MV-4-11 (cell line): ENCODE measurements at places on chromosomes 3 and 15.
A peak's percentile ranks its signal among the peaks of the same experiment; 100 is the strongest.

DNA sequence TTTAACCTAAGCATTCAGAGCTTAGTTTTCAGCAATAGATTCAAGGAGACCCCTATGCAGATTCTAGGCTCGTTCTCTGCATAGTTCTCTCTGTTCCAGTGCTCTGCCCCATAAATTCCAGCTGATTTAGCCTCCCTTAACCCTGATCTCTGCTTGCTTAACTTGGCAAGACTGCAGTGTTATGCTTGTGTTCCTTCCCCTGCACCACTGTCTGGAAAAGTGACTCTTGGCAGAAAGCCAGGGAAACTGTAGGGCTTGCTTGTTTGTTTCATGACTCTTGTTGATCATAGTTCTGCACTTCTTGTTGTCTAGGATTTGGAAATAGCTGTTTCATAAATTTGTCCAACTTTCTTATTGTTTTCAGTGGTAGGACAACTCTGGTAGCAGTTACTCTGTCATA is 40.1 kb downstream of the ANAPC13 start:
- DNase-seq, result no peak

- peak; percentile 20 for DNase-seq
Observed at GRCh38 chr15:44729408-44730127, 6.8 kb upstream of the TRIM69 start.

GRCh38 chr3:19595884-19596283 is 338.1 kb downstream of the EFHB start:
- DNase-seq, result no peak

- DNase-seq, result no peak
Observed at GRCh38 chr3:167978071-167978470, 117.7 kb downstream of the GOLIM4 start.

GRCh38 chr15:28881600-28881999 is 4.2 kb upstream of the APBA2 start:
- DNase-seq, result peak; percentile 22

GRCh38 chr3:63908081-63908736 is 4.0 kb downstream of the SCAANT1 start:
- DNase-seq, result no peak

DNA sequence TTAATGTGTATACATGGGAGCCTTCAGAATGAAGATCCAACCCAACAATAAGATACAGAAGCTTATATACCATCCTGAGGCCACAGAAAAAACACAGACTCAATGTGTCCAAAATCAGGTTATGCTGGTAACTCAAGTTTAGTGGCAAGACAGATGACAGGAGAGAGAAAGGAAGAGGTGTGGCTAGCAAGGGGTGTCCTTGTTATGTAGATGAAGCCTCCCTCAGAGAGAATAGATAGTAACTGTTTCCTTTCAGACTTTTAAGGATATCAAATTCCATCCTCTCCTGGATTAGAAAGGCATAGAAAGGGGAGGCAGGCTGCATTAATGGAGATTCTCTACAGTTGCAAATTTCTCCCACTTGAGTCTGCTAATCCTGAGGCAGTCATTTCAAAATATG is 447.4 kb downstream of the GABRB3 start:
- no peak for DNase-seq

DNA sequence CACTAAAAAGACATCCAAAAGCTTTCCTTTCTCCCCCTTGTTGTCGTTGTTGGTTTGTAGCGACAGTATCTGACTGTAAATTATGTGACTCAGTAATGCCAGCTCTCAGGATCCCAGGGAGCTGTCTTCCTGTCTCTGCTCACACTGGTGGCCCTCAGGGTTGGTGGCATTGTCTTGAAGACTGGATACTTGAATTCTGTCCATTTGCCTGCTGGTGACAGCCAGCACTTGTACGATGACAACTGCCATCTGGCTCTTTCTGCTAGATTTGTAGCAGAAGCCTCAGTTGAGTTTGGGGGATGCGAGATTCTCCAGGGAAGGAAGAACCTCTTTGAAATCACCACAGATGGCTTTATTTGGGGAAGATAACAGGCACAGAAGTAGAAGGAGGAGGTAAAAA is 120.8 kb downstream of the ARPP21 start:
- DNase-seq, result no peak

- peak; percentile 28 for DNase-seq
Observed at GRCh38 chr3:71444861-71445259, 138.7 kb downstream of the FOXP1 start.

DNA sequence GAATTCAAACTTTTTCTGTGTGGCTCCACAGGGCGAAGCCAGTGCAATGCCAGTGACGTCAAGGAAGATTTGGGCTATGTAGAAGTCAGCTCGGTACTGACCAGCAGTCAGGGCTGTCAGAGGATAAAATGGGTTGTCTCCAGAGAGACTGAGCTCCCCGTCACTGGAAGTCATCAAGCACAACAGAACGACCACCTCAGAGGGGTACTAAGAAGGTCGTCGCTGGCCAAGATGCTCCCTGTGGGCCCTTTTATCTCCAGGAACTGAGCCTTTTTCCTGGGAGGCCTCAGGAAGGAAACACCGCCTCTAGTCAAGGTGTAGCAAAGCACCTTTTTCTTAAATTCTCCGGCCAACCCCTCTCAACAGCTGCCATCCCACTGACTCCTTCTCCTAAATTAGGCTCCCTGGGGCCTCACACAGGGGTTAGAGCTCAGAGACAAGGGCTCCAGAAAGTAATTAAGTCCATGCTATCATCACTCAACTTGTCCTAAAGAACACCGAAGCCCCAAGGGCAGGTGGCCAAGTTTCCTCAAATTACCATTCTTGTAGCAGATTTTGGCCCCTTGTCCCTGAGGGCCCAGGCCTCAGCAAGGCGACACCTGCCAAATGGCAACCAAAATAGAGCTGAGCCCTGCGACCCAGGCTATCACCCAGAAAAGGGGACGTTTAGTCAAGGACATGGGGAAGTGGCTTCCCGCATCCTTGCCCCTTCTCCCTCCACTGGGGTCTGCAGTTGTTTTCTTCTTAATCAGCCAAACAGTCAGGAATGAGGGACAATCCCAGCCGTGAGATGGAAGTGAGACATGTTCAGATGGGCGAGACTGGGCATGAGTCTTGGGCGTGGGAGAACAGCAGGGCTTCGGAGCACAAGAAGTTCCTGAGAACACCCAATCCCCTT is 48.0 kb downstream of the SSUH2 start:
- no peak for DNase-seq

- no peak for DNase-seq
Observed at GRCh38 chr3:11381141-11381540, 108.9 kb downstream of the ATG7 start.

- DNase-seq, result no peak
Observed at GRCh38 chr3:87498358-87499080, 222.1 kb upstream of the POU1F1 start.

GRCh38 chr3:36786921-36787890 is 22.9 kb upstream of the DCLK3 start:
- DNase-seq, result peak; percentile 97

GRCh38 chr3:57556459-57557084 is 498 bp downstream of the PDE12 start:
- DNase-seq, result no peak

- no peak for DNase-seq
Observed at GRCh38 chr15:99442252-99442897, 123.4 kb upstream of the MEF2A start.

DNA sequence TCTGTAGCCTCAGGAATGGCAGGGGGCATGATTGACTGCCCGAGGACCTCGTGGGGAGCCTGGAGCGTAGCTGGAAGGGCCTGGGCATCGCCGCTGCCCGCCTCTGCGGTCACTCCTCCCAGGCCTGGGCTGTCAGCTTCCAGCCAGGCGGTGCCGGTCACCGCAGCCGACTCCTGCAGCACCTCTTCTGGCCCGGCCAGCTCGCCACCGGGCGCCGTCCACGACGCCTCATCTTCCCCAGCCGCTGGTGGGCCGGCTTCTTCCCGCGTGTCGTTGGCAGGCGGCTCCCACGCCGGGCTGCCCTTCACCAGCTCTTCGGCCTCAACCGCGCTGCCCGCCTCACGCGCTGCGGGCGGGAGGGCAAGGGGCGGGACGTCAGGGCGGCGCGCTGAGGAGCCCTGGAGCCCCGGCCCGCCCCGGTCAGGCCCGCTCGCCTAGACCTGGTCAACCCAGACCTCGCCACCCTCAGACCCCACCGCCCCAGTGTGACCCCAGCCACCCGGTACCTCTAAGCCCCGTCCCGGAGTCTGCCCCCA is 1.0 kb downstream of the CSPG5 start:
- no peak for DNase-seq

GRCh38 chr15:71599418-71600151 is 210.8 kb upstream of the NR2E3 start:
- no peak for DNase-seq

- no peak for DNase-seq
Observed at GRCh38 chr3:127113571-127113891, 79.4 kb upstream of the PRR23E start.

DNA sequence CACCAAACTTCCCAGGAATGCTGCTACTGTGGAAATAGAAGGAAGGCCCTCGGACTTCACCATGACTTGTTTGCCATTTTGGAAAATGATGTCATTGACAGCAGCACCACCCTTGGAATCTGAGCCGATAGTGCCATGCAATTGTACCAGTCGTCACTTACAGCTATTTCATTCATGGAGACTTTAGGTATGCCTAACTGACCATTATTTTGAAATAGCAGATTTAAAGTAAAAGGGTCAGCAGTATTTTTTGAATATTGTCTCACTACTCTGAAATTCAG is 66.0 kb upstream of the ARL8B start:
- no peak for DNase-seq

- DNase-seq, result no peak
Observed at GRCh38 chr3:3127432-3128010, 781 bp downstream of the TRNT1 start.

DNA sequence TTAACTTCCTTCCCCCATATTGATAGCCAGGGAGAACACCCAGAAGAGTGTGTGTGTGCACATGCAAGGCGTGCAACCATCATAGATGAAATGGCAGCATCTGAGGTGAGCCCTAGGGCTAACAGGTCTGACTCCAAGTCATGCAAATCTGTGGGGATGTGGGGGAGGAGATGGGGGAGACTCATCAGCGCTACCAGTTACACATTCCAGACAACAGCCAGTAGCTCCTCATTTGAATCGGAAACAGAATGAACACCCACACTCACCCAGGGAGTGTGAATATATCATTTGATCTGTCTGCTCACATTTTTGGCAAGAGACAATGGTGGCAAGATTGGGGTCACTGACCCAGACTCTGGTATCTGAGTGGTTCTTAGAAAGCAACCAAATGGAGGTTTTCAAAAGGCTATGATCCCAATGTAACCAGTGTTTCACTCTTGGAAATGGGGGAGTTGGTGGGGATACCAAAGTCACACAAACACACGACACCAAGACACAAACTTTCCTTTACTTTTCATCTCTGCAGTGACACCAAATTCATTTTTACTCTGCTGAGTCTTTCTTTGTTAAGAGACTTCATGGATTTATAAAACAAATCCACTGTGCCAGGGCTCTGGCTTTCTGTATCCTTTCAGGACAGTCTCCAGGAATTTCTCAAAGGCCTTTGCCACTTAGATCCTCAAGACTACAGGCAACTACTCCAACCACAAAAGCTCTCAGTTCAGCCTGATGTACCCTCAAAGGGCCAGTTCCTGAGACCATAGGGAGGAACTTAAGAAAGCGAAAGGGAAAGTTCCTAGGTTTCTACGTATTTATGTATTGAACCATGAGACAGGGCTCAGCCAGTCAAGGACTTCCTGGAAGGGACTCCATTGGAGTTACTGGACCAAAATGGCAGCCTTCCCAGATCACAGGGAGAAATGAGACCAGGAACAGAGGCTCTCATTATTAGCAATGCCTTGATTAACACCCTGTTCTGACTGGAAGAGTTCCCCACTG is 2.2 kb downstream of the CDCP1 start:
- DNase-seq, result peak; percentile 78

- DNase-seq, result no peak
Observed at GRCh38 chr3:124409650-124410275, 320.5 kb upstream of the UMPS start.

DNA sequence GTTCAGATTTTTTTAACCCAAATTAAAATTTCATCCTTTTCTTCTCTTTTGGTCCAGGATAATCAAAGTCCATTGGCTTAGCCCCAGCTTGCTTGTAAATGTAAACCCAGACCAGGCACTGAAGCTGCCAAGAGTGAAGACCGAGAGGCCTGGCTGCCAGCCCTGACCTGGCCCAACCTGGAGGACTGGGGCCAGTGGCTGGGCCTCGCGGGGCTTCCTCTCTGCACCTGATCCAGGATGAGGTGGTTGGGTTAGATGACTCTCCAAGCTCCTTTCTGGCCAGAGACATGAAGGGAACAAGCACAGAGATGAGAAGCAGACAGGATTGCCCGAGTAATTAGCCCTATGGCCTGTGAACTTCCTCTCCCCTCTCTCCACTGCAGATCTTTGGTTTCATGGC is 50.6 kb downstream of the CMTM6 start:
- no peak for DNase-seq

GRCh38 chr15:69515508-69515907 is 62.9 kb downstream of the RPLP1 start:
- DNase-seq, result peak; percentile 94

DNA sequence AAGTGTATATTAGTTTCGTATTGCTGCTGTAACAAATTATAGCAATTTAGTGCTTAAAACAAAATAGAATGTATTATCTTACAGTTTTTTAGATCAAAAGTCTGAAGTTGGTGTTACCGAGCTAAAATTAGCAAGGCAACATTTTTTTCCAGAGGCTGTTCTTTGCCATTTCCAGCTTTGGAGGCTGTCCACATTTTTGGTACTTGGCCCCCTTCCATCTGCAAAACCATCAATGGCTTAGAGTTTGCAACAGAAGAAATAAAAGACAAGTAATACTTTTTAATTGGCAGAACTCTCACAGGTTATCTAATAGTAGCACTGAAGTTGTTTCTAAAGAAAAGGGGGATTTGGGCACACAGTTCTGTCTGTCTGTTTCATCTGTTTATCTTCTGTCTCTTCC is 1248.5 kb downstream of the ROBO1 start:
- no peak for DNase-seq

DNA sequence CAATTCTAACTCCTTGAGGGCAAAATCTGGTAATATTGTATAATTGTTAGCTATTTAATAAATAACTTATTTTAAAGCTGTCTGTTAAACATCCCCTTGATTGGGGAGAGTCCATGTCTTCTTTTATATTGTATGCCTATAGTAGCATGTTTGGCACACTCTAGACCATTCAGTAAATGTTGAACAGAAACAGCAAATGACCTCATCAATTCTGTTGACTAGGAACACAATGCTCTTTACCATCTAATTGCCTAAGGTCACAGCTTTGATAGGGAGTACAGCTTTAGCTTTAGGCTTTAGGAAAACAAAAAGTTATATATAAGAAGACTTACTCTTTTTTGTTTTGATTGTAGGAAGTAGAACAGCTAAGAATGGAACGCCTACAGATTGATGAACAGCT is 27.0 kb downstream of the DNAJC19 start:
- no peak for DNase-seq

GRCh38 chr3:36373084-36373483 is 7.2 kb upstream of the STAC start:
- DNase-seq, result no peak

DNA sequence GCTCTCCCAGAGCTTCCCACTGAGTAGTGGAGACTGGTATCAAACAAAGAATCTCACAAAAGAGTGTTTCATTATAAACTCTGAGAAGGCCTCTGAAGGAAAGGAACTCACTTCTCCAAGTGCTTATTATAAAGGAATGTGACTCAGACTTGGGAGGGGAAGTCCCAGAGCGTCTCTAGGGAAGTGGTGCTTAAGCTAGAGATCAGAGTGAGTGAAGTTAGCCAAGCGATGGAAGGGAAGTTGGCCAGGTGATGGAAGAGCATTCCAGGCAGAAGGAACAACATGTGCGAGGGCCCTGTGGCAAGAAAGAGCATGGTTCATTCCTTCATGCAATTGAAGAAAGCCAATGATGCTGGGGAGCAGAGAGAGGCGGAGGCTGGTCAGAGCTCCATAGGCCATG is 2.3 kb downstream of the XYLB start:
- peak; percentile 84 for DNase-seq
